Endothelial cell (in vitro differentiated cells): ENCODE measurements at places on chromosomes 2 and 18.
A peak's percentile ranks its signal among the peaks of the same experiment; 100 is the strongest.

- H3K4me1 ChIP-seq = no peaks in the 10 kb centered on the region
- H3K4me3 ChIP-seq = no peak overlapping the region
- no peak overlapping the region for H3K27ac ChIP-seq
- no peaks in the 10 kb centered on the region for H3K36me3 ChIP-seq
- no peak for DNase-seq
- H3K27me3 ChIP-seq = no peaks in the 10 kb centered on the region
These were observed 891.6 kb upstream of the ZEB2 start for GRCh38 chr2:145411493-145411892.

DNA sequence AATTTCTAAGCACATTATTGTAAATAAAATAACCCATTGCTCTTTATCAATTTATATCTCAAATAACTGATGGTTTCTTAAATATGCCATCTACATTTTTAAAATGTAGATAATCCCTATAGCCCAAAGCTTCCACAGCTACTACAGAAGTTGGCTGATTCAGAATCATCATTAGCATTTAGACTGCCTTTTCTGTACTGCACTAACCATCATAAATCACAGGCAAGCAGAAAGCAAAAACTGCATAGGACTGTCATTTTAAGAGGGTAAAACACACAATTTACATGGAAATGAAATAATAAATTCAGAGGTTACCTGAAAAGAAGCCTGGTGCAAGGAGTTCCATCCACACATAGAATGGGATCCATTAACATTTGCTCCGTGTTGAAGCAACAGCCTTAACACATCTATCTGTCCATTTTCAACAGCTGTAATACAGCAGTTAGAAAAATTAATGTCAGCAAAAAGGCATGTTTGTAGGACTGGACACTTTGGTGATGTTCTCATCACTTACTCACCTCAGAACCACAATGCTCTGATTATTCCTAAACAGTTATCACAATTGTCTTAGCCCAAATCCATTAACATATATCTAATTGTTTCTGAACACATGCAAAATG lies 38.4 kb upstream of the CHAC2 start:
- H3K27me3 ChIP-seq = no peaks in the 10 kb centered on the region
- no peak overlapping the region for H3K27ac ChIP-seq
- H3K4me1 ChIP-seq = no peaks in the 10 kb centered on the region

DNA sequence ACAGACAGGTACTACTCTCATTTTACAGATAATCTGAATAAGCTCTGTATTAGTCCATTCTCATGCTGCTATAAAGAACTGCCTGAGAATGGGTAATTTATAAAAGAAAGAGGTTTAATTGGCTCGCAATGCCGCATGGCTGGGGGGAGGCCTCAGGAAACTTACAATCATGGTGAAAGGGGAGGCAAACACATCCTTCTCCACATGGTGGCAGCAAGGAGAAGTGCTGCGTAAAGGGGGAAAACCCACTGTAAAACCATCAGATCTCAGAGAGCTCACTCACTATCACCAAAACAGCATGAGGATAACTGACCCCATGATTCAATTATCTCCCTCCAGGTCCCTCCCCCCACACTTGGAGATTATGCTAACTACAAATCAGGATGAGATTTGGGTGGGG lies 254.4 kb downstream of the KCNE4 start:
- peak; percentile 37 for DNase-seq
- H3K27ac ChIP-seq = no peak overlapping the region
- no peak overlapping the region for H3K4me3 ChIP-seq
- H3K27me3 ChIP-seq = no peaks in the 10 kb centered on the region
- H3K4me1 ChIP-seq = no peaks in the 10 kb centered on the region

DNA sequence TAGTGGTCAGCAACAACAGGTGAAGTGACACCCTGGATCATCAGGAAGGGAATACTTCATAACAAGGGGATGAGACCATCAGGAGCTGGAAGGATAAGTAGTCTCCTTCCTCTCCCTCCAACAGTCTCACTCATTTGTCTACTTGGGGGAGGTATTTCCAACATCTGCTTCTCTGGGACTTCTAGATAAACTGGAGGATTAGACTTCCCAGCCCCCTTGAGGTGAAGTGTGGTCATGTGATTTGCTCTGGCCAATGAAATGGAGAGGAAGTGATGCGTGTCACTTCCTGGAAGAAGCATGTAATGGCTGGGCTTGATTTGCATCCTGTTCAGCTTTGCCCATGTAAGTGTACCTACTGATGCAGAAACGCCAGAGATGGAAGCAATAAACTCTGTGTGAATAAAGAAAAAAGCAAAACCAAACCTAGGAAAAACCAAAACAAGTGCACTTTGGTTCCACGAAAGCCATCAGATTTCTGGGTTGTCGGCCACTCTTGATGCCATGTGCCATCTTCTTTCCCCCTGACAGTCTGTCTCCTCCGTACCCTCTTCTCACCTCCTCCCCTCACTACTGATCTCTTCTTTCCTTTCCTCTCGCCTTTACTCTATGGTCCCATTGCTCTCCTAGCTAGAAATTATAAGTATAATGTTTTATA lies 76.1 kb upstream of the DNMT3A start:
- no peak for DNase-seq
- no peak overlapping the region for H3K4me3 ChIP-seq
- no peak overlapping the region for H3K27ac ChIP-seq
- peaks cover 3% of the 10 kb centered on the region for H3K27me3 ChIP-seq

- H3K27me3 ChIP-seq = peaks cover 2% of the 10 kb centered on the region
- H3K27ac ChIP-seq = no peak overlapping the region
- H3K4me3 ChIP-seq = no peak overlapping the region
- no peak for DNase-seq
- H3K36me3 ChIP-seq = no peaks in the 10 kb centered on the region
These were observed 16.5 kb downstream of the DYNC1I2 start for GRCh38 chr2:171703574-171704347.

DNA sequence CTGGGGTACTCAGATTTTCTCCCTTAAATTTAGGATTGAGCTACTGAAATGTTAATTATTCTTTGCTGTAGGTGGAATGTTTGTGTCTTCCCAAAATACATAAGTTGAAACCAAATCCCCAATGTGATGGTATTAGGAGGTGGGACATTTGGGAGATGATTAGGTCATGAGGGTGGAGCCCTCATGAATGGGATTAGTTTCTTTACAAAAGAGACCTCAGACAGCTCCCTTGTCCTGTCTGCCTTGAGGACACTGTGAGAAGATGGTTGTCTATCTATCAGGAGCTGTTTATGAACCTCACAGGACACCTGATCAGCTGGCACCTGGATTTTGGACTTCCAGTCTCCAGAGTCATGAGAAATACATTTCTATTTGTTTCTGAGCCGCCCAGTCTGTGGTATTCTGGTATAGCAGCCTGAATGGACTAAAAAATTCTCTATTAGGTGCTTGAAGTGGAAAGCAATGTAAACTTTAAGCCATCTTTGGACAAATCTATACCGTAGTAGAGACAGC lies 99.2 kb upstream of the UXS1 start:
- H3K4me1 ChIP-seq = no peaks in the 10 kb centered on the region
- no peak overlapping the region for H3K4me3 ChIP-seq
- H3K27me3 ChIP-seq = no peaks in the 10 kb centered on the region
- H3K27ac ChIP-seq = no peak overlapping the region
- H3K36me3 ChIP-seq = no peaks in the 10 kb centered on the region

- no peak overlapping the region for H3K27ac ChIP-seq
- no peaks in the 10 kb centered on the region for H3K27me3 ChIP-seq
- DNase-seq = no peak
- H3K36me3 ChIP-seq = peaks cover 16% of the 10 kb centered on the region
These were observed 8.6 kb upstream of the ABCB11 start for GRCh38 chr2:169039702-169040101.
